ENCODE measurements at places on chromosomes 12 and 14. TPM values are rescaled to one million over a fixed set of nuclear protein-coding genes. Genes with fewer than 3 reads are reported as not detected.

TRIM9 gene
- polyA plus RNA-seq = 0.67 TPM

DNA sequence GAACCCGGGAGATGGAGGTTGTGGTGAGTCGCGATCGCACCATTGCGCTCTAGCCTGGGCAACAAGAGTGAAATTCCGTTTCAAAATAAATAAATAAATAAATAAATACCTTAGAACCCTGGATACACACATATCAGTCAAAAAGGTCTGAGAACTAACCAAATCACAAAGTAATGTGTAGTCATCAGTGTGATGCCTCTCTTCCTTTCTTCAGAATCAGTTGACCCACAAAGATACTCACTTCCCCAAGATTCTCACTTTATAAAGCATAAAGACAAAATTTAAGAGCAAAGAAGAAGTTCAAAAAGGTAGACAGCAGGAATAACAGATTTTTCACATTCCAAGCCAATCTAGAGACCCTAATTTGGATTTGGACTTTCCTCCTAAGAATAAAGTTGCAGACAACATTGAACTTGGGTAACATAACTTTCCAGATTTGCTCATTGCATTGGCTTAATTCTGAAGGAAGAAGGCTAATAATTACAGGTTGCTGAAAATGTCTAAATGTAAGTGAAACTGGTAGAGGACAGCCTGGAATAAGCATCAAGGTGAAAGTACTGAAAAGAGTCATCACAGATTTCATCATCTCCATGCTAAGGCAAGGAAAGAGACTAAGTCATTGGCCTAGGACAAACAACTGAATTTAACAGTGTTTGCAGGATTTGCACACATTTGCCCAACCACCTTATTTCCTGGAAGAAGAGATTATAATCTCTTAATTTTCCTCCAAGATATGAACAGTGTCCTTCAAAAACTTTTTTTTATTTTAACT, 17.4 kb downstream of the TMED10 start:
- no peak for DNase-seq

DNA sequence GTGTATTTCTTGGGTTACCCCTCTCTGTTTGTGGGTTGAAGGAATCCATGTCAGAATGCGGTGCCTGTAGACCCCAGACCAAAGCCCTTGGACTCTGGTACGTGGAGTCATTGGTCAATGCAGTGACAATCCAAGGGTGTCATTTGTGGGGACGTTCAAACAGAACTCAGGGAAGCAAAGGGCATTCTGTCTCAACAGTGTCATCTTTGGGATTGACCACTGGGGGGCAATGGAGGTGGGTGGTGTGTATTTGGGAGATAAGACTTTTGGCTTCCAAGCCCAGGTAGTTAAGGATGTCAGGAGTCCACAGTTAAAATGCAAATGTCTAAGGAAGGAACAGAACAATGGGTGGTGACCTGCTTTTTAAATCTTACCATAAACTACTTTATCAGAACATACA, 54.6 kb upstream of the CCDC175 start:
- DNase-seq = no peak

DNA sequence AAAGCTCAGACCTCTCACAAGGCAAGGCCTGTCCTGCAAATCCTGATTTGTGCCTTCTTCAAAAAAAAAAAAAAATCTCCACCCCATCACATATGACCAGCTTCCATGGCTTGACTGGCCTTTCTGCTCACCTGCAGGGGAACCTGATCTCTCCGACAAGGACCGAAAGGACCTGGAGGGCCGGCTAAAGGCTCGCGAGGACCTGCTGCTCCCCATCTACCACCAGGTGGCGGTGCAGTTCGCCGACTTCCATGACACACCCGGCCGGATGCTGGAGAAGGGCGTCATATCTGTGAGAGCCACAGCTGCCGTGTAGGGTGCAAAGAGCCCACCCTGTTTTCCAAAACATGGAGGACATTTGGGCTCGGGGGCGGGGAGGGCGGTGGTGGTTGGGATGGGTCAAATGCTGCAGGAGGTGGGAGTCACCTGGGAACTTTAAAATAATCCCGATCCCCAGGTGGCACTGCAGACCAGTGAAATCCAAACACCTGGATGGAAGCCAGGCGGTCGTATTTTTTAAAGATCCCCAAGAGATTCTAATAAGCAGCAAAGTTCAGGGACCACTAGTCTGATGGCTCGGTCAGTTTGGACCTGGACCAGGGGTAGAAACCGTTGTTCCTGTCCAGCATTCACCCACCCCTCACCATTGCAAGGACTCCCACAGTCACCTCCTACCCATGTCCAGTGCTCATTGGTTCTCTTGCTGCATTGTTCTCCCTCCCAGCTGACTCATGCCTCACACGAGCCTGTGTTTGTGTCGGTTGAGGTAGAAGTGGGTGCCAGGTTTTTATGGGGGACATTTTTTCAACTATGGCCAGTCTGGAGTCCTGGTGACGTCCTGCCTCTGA, 44.8 kb downstream of the FOXN4 start:
- peak; percentile 87 for DNase-seq

- peak; percentile 24 for DNase-seq
These were observed at the start of gene PLEKHG7 for GRCh38 chr12:92702754-92703679. PLEKHG7 (plus strand) TSS chr12:92702989; CDS start chr12:92706632, 3,643 bp downstream.

DNA sequence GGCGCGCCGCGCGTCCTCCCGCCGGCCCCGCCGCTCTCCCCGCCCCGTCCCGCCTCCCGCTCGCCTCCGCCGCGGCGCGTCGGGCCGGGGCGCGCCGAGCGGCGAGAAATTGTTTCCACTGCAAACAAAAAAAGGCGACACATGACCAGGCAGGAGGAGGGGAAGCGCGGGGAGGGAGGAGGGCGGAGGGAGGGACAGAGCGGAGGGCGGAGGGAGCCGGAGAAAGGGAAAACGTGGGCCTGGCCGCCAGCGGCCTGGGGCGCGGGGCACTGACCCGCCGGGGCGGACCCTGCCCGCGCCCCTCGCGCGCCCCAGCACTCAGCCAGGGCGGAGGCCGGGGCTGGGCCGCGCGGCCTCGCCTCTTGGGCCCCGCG, at the start of gene FOXN3:
Gene FOXN3 (minus strand): TSS at position 143 of the 374 bp plus-strand sequence. CDS start 4,757 bp downstream, outside the sequence.
- DNase-seq = peak; percentile 93

IL31 gene
- not detected for polyA plus RNA-seq

DNA sequence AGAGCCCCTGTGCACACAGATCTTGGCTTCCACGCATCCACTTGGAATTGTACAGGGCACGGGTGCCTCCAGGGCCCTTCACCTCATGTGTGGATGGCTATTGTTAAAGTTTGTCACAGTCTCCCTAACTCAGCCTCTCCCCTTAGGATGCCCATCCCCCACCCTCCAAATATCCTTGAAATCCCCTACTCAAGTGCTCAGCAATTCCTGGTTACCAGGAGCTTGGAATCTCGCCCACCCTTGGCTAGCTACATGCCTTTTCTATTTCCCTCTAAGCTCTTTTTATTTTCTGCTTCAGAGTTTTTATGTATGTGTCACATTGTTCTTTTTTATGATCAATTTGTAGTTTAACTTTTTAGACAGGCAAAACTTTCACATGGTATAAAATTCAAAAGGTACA, 13.0 kb upstream of the NR1H4 start:
- DNase-seq = peak; percentile 6

HOXC12 gene
- polyA plus RNA-seq = not detected

All from kidney (tissue), 22 donors.